ENCODE measurements at places on chromosomes 7 and 10.

DNA sequence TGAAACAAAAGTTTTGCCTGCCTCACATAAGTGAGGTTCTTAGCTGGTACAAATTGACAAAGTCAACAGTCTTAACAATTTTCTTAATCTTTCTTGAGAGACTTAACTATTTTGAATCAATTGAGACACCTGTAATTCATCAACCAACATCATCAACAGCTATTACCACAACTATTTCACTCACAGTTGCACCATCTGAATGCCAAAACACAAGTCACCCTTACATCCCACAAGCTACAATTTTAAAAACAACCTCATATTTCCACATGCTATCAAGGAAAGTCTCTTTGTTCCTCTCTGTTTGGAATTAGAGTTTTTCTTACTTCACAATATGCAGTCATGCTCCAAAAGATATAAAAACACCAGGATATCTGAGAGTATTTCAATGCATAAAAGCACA lies 4.9 kb downstream of the SMURF1 start:
- DNase-seq: no peak

GRCh38 chr7:117066668-117067067 lies 113.4 kb downstream of the ST7 start:
- DNase-seq: no peak

GRCh38 chr7:128737867-128738385 lies 1.2 kb upstream of the CALU start:
- DNase-seq: no peak

DNA sequence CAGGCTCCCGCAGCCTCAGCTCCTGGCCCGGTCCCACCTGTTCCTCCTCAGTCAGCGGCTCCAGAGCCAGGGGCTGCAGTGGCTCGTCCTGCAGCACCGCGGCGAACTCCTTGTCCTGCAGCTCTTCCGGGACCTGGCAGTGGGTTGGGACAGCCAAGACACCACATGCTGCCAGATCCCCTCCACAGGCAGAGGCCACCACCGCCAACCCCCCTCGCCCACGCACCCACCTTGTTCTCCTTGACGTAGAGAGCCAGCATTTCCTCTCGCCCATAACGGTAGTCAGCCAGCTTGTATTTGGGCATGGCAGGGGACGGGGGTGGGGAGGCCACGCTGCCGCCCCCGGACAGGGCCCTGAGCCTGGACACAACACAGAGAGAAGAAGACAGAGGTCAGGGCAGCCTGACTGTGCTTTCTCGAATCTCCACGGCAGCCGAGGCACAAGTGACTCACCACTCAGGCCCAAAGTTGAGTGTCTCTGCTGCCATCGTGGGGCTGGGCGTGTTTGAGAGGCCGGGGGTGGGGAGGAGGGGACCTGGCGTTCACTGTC lies 6.2 kb downstream of the GIGYF1 start:
- DNase-seq: no peak

DNA sequence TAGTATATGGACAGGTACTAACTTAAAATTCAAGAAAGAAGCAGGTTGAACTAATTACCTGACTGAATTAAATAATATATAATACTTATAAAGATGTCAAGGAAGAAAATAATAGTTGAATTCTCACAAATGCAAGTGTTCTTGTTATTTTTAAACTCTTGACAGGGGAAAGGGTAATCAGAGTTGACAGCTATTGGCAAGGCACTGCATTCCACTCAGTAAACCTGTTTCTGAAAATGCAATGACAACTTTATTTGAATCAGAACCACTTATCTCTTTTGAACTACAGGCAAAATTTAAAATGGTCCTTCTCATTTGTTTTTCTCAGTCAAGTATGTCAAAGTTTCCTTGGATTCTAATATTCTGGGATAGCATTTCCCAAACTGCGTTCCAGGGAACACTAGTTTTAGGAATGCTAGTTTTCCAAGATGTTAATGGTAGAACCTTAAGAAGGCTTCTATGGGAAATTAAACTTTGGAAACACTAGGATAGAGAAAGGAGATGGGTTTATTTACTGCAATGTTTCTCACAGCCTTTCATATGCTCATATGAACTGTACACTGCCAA lies 103.7 kb upstream of the LRRN3 start:
- no peak for DNase-seq

DNA sequence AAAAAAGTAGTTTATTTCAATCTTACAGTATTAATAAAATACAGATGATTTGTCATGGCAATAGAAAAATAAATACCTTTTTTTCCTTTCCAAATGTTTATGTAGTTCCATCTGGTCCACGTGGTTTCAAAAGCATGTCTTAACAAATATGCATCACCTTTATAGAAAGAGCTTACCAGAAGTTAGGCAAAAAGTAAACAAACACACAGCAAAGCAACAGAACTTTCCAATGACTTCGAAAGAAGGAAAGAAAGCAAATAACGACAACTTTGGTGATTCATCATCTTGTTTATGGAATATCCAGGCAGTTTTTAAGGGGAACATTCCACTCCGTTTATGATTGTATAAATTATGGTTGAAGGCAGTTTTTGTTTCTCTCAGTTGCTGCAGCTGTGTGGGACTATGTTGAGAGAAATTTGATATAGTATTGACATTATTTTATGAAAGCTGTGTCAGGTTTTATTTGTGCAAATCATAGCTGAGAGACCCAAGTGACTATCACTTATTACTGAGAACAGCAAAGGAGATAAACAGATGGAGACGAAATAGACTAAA lies 203.1 kb downstream of the CDC14C start:
- DNase-seq: no peak

DNA sequence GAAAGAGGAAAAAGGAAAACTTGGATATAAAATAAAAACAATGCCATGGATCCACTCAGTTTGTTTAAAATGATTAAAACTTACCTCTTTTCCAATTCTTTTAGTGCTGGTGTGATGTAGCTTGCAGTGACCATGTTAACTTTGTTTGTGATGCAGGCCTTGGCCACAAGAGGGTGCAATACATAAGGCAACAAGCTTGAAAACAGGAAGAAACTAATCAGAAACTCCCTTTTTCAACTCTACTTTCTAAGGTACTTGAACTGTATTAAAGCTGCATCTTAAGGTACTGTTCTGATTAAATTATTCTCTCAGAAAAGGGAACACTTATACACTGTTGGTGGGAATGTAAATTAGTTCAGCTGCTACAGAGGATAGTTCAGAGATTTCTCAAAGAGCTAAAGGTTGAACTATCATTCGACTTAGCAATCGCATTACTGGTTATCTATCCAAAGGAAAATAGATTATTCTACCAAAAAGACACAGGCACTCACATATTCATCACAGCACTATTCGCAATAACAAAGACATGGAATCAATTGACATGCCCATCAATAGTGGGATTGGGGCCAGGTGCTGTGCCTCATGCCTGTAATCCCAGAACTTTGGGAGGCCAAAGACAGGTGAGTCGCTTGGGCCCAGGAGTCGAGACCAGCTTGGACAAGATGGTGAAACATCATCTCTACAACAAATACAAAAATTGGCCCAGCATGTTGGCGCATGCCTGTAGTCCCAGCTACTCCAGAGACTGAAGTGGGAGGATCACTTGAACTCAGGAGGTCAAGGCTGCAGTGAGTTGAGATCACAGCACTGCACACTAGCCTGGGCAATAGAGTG lies 50.9 kb downstream of the AASS start:
- no peak for DNase-seq

DNA sequence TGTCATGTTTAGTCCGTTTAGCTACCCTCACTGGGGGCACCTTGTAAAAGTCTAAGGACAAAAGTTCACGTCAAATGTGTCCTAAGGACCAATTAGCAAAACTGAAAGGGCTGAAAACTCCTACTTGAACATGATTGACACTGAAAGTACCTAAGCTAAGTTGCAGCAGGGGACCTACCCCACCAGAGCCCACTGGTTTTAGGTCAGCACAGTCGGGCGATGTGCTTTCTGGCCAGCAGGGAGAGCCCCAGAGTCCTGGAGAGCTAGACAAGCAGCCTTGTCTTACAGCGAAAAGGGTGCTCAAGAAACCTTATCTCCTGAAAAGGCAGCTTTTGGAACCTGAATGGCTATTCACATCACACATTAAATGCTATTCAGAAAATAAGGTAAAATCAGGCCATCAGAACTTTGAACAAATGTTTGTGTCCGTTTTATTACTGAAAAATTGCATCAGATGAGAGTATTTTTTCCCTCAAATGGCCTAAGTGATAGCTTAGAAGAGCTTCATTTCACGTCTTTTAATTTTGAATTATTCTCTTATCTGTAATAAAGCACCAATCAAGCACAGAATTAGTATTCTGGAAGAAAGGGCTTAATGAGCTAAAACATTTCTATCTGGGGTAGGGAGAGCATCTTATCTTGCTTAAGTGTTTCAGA lies 52.2 kb upstream of the MKI67 start:
- DNase-seq: no peak

GRCh38 chr10:74081941-74082718 lies 68.5 kb downstream of the AP3M1 start:
- no peak for DNase-seq

- no peak for DNase-seq
These were observed 241.5 kb downstream of the PHTF2 start for GRCh38 chr7:78039790-78040776.

All from cortex of kidney (tissue), 1 donor.